H1 (cell line): ENCODE measurements at places on chromosomes 16 and 17.

- DNase-seq = no peak
Observed at GRCh38 chr16:82833378-82833993, 206.7 kb downstream of the CDH13 start.

DNA sequence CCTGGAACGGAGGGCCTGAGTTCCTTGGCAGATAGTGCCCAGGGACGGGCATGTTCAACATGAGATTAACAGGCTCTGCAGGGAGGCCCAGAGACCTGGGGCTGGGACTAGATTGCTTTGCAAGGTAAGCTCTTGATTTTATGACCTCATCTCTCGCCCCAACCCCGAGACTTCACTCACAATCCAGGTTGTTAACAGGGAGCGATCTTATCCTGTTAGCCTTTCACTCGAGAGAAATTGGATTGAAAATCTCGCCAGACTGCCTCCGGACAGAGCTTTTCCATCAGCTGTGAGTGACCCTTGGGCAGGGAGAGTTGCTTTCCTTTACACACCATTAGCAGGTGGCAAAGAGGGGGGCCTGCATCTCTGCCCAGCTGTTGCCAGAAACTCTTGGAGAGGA is 521.7 kb upstream of the EEF2KMT start:
- no peak for DNase-seq

DNA sequence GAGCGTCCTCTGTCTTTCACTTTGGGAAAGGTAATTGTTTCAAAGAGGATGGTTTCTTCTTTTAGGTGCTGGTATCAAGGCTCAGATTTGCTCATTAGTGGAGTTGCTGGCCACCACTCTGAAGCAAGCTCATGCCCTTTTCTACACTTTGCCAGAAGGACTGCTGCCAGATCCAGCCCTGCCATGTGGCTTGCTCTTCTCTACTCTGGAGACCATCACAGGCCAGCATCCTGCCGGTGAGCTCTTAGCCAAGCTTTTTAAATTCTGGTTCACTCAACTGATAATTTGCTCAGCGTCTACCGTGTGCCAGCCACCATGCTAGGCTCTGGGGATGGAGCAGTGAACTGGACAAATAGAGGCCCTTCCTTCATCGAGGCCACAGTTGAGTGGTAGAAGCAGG is 4.3 kb downstream of the COG1 start:
- DNase-seq = no peak

GRCh38 chr16:30401768-30402425 is 5.5 kb upstream of the ZNF771 start:
- no peak for DNase-seq

DNA sequence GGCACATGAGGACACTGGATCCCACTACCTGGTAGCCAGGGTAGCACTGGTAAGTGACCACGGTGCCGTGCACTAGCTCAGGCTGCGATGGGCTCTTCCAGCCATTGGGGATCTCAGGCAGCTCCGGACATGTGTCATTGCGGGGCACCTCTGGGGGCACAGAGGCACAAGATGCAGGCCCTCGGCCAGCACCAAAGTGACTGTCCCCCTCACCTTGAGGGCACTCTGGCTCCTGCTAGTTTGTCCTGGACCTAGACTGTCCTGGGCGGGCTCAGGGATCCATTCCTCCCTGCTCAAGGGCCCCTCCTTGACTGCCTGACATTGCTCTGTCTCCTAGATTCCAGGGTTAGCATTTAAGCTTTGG is 6.7 kb upstream of the PHF12 start:
- no peak for DNase-seq

- peak; percentile 70 for DNase-seq
Observed at GRCh38 chr17:3888343-3889171, 4.3 kb downstream of the CAMKK1 start.

DNA sequence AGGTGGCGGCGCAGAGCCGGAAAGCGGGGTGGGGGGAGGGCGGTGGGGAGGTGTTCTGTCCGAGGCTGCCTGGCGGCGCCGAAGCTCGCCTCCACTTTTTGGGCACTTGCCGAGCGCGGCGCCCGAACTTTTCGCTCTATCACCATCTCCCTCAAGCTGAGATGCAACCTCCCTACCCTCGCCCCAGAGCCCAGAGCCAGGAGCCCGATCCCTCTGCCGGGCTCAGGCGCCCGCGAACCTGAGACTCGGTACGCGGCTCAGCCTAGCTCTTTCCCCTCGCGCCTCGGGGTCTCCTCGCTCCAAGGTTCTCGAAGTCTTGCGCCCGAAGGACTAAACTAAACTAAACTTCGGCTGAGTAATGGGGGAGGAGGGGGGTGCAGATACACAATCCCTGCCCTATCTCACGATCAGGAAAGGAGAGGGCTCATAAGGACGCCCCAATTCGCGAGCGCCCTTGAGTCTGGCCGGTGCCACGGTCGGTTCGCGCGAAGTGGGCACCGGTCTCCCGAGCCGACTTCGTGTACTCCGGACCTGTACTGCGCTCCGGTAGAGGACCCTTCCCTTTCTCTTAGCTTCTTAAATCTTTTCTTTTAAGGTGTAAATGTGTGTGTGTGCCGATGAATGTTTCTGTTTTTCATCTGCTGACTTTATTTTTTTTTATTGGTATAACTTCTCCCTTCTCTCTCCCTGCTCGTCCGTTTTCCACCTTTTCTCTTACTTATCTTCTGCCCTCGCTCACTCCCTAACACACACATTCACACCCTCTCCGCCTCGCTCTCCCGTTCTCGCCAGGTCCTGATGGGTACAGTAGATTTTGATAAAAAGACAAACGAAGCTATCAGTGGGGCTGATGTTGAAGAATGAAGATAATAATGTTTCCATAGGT is 1.9 kb upstream of the SALL1 start:
- no peak for DNase-seq

GRCh38 chr16:31286421-31287032 is 26.8 kb downstream of the ITGAM start:
- DNase-seq = no peak

GRCh38 chr16:86051368-86052114 is 152.6 kb downstream of the IRF8 start:
- no peak for DNase-seq

GRCh38 chr17:19873346-19873745 is 5.6 kb upstream of the ULK2 start:
- no peak for DNase-seq

- no peak for DNase-seq
Observed at GRCh38 chr16:13344001-13344400, 442.6 kb downstream of the SHISA9 start.

- DNase-seq = peak; percentile 54
Observed at GRCh38 chr17:11797803-11798202, 199.5 kb downstream of the ZNF18 start.
